ENCODE measurements at places on chromosomes 2 and 18.

- DNase-seq = no peak
Measured at GRCh38 chr18:60162388-60162787, 210.2 kb downstream of the MC4R start.

DNA sequence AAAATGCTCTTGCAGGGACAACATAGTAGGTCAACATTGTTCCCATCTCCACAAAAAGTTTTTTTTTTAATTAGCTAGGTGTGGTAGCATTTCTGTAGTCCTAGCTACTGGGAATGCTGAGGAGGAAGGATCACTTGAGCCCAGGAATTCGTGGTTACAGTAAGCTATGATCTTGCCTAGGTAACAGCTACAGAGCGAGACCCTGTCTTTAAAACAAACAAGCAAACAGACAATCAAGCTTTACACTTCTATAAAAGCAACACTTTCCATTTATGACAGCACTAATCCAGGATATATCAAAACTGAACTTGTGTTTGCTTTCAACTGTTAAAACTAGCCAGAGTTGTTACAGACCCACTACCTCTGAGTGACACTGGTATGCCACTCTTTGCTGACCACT, 12.0 kb downstream of the UGT1A3 start:
- no peak for DNase-seq

DNA sequence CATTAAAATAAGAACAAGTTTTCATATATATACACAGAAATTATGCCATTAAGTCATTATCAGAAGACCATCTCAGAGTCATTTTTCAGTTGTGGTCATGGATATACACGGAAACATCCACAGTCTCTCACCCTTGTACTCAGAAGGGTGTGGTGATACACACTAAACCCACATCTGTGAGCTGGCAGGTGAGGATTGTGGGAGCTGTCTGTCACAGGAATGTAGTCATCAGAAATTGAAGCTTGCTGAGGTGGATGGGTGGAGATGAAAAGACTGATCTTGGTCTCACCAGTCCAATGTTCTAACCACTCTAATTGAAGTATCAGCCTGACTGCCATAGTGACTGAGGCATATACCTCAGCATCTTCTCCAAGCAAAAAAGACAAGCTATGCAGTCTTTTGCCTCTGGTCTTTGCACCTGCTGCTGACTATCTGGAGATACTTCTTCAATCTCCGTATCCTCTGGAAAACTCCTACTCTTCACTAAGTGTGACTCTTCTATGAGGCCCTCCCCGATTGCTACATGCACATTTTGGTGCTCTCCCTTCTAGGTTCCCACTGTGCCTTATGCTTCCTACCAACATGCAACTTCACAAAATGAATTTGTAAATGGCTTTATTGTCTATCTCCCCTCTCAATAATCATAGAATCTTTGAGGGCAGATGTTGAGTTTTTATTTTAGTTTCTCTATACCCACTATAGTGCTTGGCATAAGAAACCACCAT, 232.8 kb downstream of the DYM start:
- peak; percentile 11 for DNase-seq

GRCh38 chr18:26662996-26663395, 114.6 kb upstream of the KCTD1 start:
- no peak for DNase-seq

DNA sequence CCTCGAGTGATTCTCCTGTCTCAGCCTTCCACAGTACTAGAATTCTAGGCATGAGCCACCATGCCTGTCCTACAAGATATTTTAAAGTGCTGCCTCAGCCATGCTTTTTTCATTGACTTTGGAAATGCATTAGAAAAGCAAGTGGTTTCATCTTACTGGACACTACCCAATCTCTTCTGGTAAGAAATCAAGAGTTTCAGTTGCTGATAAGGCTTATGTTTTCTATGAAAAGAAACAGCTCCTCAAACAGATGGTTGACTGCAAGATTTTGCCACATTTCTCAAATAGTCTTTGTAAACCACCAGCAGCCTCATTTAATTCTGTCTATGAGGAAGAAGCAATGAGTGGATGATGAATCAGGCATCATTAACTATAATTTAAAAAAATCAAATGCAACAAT, 264.5 kb upstream of the LRP1B start:
- no peak for DNase-seq

DNA sequence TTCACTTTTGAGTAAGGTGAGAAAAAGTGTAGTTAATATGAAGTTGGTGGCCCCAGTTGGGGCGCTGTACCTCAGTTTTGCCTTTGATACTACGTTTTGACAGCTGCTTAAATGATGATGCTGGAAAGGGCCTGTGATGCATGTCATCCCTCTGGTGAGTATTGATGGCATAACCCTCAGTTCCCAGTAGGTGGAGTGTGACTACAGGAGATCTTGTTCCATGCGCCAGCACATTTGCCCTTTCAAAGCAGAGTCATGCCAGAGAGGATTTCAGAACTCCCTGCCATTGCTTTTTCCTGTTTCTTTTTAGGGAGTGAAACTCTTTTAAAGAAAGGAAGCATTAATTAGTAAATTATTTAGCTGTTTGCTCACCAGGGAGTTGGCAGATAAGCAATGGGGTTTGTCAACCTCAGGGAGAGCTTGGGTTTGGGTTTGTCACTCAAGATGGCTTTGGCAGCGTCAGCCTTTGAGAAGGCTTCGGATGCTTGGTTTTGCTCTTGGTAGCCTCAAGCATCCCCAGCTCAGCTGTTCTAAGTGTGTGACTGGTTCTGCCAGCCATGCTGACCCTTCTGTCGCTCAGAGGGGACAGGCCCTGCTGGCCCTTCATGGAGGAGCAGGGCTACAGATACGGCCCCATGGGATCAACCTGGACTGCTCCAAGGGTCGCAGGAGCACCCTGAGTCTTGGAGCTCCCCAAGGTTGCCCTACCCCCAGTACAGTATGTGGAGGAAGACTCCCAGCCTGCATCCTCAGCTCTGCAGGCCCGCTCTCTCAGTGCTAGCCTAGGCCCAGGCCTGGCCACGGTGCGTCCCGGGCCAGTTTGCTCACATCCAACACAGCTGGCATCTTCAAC, 29.1 kb downstream of the ARMC9 start:
- DNase-seq = peak; percentile 69

- DNase-seq = peak; percentile 81
Measured at GRCh38 chr2:216777637-216778273, 82.1 kb downstream of the TNP1 start.

DNA sequence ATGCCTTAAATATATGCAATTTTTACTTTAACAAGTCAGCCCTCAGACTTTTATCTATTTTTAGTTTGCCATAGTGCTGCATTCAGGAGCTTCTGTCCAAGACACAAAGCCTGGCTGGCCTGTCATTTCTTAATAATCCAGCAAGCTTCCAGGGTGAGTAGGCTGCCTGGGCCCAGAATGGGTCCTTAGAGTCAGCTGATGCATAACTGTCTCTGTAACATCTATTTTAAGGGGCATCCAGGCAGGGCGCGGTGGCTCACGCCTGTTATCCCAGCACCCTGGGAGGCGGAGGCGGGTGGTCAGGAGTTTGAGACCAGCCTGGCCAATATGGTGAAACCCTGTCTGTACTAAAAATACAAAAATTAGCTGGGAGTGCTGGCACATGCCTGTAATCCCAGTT, 11.8 kb upstream of the GNLY start:
- no peak for DNase-seq

- no peak for DNase-seq
Measured at GRCh38 chr2:36445185-36445866, 89.7 kb downstream of the CRIM1 start.

DNA sequence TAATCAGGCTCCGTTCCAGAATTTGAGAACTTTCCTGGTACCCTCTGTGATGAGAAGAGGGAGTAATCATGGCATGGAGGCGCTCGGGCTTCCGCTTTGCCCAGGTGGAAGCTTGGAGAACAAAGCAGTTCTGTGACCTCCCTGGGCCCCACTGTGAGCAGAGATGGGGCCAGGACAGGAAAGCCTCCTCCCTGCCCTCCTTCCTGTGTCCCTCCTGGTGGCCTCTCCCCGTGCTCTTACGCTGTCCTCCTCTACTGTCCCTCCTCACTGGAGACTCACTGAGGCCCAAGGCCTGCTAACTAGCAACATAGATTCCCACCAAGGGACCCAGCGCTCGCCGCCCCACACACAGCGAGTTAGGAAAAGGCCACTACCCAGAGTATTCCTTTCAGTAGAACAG, 119.8 kb downstream of the MAPK4 start:
- no peak for DNase-seq

GRCh38 chr2:190213441-190214335, 105.9 kb downstream of the HIBCH start:
- no peak for DNase-seq

DNA sequence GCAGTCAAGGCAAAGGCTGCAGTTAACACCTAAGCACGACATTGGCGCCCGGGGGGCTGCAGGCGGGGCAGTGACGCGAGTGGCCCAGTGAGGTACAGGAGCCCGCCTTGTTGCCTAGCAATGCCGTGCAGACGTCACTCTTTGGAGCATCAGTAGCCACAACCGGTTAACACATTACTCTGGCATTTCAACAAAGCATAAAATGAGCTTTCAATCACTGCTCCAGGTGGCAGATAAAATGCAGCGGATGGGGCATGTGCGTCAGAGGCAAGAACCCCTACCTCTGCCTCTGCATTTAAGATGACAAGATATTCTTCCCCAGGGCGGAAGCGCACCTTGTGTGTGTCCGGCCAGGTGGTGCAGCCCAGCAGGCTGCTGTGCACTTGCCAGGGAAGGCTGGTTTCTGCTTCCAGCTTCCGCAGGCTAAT, 139.4 kb downstream of the MTCL1 start:
- peak; percentile 11 for DNase-seq

DNA sequence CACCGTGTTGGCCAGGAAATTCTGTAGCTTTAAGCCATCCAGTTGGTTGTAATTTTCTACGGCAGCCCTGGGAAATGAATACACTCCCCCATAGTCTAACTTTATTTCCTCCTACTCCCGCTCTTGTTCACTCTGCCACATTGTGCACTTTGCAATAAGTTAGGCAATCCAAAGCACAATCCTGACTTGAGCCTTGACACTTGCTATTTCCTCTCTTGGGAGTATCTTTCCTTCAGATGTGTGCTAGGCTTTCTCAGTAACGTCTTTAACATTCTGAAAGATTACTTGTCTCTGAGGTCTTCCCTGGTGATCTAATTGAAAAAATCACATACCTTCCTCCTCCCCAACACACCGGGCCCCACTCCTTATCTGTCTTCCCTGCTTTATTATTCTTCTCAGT, 65.9 kb upstream of the RAB27B start:
- DNase-seq = no peak

- peak; percentile 18 for DNase-seq
Measured at GRCh38 chr18:47163241-47163640, 12.9 kb downstream of the IER3IP1 start.

- no peak for DNase-seq
Measured at GRCh38 chr2:1595274-1595673, 149.0 kb downstream of the PXDN start.

DNA sequence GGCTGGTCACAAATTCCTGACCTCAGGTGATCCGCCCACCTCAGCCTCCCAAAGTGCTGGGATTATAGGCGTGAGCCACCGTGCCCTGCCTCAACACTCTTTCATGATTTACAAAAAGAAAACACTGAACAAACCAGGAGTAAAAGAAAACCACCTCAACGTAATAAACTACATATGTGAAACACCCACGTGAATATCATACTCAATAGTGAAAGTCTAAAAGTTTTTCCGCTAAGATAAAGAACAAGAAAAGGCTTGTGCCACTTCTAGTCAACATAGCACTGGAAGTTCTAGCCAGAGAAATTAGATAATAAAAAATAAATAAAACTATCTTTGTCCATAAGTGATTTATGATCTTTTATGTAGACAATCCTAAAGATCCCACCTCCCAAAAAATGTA, 68.5 kb downstream of the ROCK2 start:
- no peak for DNase-seq

DNA sequence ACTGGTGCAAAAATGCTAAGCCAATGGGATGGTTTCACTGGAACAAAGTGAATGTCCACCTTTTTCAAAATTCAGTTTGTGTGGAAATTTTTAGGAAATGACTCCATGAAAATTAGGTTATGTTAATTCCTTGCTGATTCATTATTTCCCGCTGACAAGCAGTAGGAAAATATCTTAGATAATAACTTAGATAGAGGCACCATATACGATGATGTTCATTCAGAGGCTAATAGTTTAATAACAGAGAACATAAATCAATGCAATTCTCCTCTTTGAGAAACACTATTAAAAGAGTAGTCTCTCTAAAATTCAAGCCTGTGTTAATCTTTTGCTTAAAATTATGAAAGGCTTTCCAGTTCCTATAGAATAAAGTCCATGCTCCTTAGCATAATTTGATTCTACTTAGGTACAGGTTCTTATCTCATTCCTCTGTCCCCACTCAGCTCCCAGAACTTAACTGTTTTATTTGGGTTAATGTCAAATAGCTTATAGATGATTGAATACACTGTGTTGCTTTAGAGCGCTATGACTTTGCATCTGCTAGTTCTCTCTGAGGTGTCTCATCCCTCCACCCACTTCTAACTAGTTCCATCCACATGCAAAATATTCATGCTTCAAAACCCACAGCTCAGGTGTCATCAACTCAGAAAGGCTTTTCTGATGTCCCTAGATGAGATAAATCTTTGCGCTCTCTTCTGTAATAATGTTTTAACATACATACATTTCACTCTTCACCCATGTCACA, 503.6 kb downstream of the ERBB4 start:
- no peak for DNase-seq

DNA sequence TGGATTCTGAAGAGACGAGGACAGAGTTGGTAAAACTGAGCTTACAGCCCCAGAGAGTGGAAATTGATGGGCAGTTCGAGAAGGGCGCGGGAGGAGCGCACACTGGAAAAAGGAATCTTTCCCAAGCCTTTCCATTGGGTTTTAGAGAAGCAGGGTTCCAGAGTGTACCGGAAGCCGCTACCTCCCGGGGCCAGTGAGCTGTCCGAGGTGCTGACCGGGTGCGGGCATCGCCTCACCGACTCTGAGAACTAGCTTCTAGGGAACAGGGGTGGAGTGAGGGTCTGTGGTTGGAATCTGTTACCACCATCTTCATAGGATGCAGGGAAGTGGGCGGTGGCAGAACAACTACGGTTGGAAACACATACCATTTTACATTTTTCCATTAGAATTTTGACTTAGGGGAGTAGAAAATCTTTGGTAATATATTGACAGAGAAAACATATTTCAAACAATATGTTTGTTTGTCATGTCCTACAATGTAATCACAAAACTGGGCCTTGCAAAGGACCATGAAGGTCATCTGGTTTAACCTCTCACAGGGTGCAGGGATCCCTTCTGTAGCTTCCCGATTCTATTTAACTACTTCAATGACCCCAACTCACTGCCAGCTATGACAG, 724 bp downstream of the NMS start:
- DNase-seq = peak; percentile 30

DNA sequence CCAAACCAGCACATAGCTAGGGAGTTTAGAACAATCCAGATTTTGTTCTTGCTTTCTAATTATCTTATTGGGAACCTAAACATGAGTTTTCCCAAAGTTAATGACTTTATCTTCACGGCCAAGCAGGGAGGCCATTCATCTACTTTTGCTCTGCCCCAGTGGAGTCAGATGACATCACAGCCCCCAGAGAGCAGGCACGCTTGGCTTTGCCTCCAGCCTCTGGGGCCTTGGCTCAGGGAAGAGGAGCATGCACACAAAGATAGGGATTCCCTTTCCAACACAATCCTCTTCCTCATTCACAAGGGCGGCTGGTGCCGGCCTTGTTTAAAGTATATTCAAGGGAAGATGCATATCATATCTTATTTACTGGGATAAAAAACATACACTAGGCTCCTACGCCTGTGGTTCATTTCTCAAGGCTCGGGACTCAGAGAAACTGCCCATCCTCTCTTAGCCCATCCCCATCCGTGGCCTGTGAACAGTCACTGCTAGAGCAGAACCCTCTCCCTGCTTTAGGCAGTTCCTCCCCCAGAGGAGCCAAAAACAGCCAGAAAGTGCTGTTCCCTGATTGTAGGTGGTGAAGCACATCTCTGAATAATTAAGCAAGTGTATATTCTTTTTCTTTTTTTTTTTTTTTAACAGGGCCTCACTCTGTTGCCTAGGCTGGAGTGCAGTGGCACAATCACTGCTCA, 21.2 kb downstream of the TGFA start:
- DNase-seq = no peak

Data from Daoy (cell line).